ENCODE measurements at places on chromosomes 5 and 9.

DNA sequence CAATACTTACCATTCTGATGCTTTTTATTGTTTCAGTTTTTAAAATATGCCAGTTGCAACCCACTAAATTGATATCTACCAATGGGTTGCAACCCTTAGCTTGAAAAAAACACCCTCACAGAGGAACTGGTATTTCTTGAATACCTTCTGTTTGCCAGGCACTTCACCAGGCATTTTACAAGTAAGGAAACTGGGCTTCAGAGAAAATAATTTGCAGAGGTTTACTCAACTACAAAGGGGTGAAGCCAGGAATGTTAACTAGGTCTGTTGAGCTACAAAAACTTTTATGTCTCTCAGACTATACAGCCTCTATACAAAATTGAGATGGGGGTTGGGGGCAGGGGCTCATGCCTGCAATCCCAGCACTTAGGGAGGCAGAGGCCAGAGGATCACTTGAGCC is 65.0 kb downstream of the STX17 start:
- no peak for DNase-seq

GRCh38 chr9:121075251-121076036 is 689 bp downstream of the CNTRL start:
- DNase-seq, result no peak

DNA sequence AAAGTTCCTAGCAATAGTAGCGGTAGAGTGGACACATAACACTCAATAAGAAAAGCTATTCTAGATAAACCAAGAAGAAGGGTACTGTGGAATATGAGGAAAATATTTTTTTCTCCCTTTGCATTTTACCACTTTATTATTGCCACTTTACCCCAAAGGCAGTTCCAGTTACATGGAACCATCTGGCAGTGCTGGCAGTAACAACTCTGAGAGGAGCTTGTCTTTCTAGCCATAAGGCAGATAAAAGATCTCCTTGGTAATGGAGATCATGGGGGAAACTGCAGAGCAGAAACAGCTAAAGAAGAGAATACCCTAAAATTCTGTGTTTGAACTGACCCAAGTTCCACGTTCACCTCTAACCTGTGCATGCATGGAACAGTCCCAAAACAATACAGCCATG is 38.5 kb downstream of the UBTD2 start:
- DNase-seq, result no peak

- DNase-seq, result no peak
Observed at GRCh38 chr9:127853312-127854183, 910 bp downstream of the ENG start.

GRCh38 chr5:156534906-156535485 is 208.0 kb downstream of the SGCD start:
- no peak for DNase-seq
